Hypothalamus (tissue), 51 donors: ENCODE measurements at places on chromosomes 13 and 19.

DNA sequence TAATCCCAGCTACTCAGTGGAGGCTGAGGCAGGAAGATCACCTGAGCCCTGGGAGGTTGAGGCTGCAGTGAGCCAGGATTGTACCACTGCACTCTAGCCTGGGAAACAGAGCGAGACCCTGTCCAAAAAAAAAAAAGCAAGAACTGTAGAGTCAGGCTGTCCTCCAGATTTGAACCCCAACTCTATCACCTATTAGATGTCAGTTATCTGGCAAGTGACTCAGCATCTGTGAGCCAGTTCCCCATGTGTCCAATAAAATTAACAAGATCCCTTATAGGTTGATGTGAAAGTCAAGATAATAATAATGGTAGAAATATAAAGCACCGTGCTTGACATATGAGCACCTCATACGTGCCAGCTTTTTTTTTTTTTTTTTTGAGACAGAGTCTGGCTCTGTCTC, 22.0 kb downstream of the GP6 start:
- no peak for DNase-seq

- DNase-seq = no peak
These were observed 10.1 kb downstream of the FAM98C start for GRCh38 chr19:38412961-38413360.

DNA sequence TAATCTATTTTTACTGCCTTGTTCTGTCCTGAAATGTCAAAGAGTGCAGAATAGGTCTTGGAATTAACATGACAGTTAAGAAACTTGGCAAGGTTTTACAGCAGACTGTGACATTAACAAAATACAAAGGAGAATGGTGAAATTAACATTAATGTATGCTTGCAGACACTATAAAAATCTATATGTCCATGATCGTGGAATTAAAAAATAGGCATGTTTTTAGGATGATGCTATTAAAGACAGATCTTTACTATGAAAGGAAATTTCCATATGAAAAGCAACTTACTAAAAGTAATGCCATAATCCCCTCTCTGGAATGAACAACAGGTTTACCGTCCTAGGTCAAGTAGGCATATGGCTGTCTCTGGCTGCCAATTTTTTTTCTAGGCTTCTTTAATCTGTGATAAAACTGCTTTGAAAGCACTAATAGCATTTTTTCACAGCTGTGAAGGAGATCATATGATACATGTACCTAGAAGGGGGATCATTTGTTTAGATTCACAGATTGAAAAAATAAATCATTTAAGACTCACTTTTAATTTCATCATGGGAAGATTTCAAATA, 291.5 kb downstream of the ZNF536 start:
- no peak for DNase-seq

- no peak for DNase-seq
These were observed 46.3 kb downstream of the ZNF724 start for GRCh38 chr19:23203841-23204344.

- DNase-seq = no peak
These were observed 142.2 kb downstream of the SIPA1L3 start for GRCh38 chr19:38049105-38049649.

- no peak for DNase-seq
These were observed 33.1 kb downstream of the DHRS12 start for GRCh38 chr13:51770681-51771417.

DNA sequence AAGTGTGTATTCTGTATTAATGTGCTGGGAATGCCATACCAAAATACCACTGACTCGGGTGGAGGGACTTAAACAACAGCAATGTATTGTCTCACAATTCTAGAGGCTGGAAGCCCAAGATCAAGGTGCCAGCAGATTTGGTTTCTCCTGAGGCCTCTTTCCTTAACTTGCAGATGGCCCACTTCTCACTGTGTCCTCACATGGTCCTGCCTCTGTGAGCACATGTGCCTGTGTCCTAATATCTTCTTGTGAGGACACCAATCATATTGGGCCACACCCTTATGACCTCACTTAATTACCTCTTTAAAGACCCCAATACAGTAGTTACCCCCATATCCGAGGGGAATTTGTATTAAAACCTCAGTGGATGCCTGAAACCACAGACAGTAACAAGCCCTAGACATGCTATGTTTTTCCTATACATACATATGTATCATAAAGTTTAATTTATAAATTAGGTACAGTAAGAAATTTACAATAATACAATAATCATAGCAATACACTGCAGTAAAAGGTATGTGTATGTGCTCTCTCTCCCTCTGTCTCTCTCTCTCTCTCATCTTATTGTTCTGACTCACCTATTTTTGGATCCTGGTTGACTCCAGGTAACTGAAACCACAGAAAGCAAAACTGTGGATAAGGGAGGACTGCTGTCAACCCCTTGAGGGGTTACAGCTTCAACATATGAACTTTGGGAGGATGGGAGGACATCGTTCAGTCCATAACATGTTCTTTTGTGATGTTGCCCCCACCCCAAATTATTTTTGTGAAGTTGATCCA, 174.3 kb downstream of the IRS2 start:
- no peak for DNase-seq

DNA sequence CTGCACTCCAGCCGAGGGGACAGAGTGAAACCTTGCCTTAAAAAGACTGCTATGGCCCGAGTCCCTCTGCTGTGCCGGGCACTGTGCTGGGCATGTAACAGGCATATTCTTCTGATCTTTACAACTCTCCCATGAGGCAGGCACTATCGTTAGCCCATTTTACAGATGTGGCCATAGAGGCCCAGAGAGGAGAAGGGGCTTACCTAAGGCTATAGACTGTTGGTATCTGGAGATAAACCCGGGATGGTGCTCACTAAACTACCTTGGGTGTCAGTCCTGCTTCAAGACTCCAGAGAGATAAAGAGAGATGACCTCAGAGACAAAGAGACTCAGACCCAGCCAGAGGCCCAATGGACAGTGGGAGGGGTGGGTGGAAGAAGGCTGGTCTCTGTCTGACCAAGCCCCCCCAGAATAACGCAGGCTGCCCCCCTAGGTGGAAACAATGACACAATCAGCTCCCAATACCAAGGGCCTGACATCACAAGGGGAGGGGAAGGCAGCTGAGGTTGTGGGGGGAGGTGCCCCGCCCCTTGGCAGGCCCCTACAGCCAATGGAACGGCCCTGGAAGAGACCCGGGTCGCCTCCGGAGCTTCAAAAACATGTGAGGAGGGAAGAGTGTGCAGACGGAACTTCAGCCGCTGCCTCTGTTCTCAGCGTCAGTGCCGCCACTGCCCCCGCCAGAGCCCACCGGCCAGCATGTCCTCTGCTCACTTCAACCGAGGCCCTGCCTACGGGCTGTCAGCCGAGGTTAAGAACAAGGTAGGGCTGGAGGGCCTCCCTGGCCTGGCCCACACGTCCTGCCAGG, at the start of gene CNN1:
Gene CNN1, plus strand, starts transcription at position 620 of the 805 bp plus-strand sequence. Its CDS starts 77 bp downstream, at position 697.
- no peak for DNase-seq

DNA sequence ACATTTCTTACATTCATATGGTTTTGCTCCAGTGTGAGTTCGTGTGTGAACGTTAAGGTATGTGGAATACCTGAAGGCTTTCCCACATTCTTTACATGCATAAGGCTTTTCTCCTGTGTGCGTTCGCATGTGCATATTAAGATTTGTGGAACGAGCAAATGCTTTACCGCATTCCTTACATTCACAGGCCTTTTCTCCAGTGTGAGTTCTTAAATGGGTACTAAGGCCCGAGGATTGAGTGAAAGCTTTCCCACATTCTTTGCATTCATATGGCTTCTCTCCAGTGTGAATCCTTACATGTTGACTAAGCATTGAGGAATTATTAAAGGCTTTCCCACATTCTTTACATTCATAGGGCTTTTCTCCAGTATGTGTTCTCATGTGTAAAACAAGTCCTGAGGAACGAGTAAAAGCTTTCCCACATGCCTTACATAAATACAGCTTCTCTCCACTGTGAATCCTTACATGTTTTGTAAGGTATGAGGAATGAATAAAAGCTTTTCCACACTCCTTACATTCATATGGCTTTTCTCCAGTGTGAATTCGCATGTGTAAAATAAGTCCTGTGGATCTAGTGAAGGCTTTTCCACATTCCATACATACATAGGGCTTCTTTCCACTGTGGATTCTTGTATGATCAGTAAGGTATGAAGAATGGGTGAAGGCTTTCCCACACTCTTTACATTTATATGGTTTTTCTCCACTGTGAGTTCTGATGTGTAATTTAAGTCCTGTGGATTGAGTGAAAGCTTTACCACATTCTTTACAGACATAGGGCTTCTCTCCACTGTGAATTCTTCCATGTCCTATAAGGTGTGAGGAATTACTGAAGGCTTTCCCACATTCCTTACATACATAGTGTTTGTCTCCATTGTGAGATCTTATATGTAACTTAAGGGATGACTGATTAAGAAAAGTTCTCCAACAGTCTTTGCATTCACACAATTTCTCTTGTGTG, 10.7 kb downstream of the ZNF846 start:
- DNase-seq = no peak

DNA sequence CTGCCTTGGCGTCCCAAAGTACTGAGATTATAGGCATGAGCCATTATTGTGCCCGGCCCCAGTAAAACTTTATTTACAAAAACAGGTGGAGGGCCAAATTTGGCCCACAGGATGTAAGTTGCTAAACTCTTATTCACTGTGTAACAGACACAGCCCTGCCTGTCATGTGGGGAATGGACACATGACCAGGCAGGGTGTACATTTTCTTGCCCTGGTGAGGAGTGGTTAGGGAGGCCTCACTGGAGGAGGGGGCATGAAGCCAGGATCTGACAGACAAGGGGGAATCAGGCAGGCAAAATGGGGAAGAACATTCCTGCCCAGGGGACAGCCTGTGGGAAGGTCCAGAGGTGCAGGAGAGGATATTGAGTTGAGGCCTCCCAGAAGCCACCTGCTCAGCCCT, 7.4 kb upstream of the PGLS start:
- no peak for DNase-seq

DNA sequence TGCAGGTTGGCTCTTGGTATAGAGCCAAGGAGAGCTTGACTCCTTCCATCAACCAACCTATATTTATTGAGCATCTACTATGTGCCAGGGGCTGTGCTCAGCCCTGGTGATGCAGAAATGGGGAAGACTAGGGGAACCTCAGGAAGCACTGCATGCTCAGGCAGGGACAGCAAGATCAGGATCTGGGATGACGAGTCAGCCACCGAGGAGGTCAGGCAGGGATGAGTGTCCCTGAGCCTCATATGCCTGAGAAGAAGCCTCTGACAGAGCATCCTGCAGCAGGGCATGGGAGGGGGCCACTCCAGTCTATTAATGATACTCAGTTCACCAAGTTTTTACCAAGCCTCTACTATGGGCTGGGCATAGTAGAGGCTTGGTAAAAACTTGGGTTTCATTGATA, 158.1 kb downstream of the KATNAL1 start:
- no peak for DNase-seq

DNA sequence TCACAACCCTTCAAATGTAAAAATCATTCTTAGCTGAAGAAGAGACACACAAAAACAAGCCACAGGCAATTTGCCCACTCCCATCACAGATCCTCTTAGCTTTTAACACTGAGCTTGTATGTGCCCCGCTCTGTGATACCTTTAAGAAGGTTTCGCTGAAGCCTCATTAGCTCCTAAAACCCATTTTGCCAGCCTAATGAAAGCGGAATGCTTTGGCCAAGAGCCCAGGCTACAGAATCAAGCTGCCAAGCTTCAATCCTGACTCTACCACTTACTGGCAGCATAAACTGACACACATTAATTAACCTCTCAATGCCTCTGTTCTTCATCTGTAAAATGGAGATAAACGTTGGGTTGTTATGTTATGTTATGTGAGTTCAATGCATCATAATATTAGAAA, 10.5 kb downstream of the ZNF112 start:
- no peak for DNase-seq

DNA sequence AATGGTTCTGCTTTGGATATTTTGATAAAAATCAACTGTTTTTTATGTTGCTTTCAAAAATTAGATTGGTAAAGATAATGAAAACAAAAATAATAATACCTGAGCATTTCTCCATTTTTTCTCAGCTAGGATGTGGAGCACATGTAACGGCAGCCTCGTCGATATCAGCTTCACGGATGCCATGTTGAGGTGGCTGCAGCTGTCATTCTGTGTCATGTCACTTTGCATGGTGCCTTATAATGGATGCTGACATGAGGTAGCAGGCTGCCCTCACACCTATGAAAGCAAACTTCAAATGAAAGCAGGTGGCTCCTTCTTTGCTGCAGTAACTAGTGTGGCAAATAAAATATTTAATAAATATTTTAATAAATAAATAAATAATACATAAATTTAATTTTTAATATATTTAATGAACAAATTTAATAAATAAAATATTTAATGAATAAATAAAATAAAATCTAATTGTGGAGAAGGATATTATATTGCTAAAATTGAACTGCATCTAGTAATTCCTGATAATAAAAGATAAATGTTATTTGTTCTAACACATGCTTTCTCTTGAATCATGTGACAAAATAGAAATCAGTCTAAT, 955.7 kb upstream of the SLC10A2 start:
- no peak for DNase-seq

GRCh38 chr13:97945342-97945741, 8.1 kb upstream of the IPO5 start:
- no peak for DNase-seq

DNA sequence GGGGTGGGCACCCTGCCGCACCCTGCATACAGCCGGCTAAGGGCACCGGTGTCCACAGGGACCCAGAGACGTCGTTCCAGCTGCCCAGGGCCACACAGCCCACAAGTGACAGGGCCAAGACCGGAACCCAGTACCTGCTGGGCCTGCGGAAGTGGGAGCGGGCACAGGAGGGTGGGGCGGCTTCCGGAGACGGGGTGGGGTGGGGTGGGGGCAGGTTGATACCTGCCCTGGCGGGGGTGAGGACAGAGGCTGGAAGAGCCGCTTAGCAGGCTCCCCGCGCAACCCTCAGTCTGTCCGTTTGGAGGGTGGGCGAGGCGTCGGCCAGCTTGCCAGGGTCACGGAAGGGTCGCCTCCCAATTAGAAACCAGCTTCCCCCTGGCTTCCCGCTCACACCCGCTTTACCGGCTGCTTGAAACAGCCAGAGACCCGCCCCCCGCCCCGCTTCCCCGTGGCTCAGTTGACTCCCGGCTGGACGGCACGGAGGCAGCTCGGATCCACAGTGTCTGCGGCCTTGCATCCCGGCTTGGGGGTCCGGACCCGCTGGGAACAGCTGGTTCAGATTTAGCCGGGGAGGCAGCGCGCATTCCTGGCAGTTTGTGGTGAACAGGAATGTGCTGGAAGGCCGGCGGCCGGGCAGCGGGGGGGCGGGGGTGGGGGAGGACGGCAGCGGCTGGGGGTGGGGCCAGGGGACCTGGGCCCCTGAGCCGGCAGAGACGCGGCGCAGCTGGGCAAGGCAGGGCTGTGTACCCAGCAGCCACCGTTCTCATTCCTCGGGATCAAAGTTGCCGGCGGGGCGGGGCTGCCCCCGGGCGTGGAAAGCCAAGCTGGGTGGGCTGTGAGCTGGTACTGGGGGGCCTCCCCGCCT, 1.9 kb downstream of the CNN2 start:
- no peak for DNase-seq

DNA sequence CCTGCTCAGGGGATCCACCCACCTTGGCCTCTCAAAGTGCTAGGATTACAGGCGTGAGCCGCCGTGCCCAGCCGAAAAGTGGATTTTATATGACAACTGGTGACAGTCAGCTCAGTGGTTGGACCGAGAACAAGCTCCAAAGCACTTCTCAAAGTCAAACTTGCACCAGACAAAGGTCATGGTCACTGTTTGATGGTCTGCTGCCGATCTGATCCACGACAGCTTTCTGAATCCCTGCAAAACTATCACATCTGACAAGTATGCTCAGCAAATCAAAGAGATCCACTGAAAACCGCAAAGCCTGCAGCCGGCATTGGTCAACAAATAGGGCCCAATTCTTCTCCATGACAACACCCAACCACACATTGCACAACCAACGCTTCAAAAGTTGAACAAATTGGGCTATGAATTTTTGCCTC, 21.6 kb upstream of the NAA16 start:
- no peak for DNase-seq

- no peak for DNase-seq
These were observed 108.5 kb upstream of the C1QTNF9B start for GRCh38 chr13:24005755-24006281.
